ENCODE measurements at places on chromosomes 3 and 15. TPM values are rescaled to one million over a fixed set of nuclear protein-coding genes. Genes with fewer than 3 reads are reported as not detected.

- no peak for DNase-seq
Observed at GRCh38 chr3:116417151-116417550, 28.1 kb downstream of the LSAMP start.

- DNase-seq, result no peak
Observed at GRCh38 chr15:58182460-58183163, 44.4 kb downstream of the AQP9 start.

- DNase-seq, result no peak
Observed at GRCh38 chr3:15694628-15695027, 93.1 kb downstream of the BTD start.

GRCh38 chr15:70156671-70157271, 59.1 kb upstream of the TLE3 start:
- no peak for DNase-seq

DNA sequence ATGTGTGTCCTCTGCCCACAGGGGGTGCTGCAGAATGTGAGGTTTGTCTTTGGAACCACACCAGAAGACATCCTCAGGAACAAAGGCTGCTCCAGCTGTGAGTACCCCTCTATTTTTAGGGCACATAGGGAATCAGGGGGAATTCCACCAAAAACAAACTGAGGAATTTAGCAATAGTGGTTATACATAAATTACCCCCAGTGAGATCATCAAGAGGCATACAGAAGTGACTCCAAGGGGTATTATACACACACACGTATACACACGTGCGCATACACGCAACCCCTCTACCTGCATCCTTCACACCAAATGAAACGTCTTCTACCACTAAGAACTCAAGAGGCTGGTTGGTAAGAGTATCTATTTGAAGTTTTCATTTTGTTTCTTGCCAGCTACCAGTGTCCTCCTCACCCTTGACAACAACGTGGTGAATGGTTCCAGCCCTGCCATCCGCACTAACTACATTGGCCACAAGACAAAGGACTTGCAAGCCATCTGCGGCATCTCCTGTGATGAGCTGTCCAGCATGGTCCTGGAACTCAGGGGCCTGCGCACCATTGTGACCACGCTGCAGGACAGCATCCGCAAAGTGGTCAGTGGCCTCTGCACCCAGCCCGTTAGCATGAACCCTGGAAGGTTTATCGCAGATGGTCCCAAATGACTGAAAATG, 2.9 kb downstream of the THBS1 start:
- no peak for DNase-seq

RBM6 gene
- polyA plus RNA-seq, result 79.4 TPM

FAM227B gene
- 7.7 TPM for polyA plus RNA-seq

- DNase-seq, result no peak
Observed at GRCh38 chr3:160828880-160829279, 72.8 kb downstream of the PPM1L start.

DNA sequence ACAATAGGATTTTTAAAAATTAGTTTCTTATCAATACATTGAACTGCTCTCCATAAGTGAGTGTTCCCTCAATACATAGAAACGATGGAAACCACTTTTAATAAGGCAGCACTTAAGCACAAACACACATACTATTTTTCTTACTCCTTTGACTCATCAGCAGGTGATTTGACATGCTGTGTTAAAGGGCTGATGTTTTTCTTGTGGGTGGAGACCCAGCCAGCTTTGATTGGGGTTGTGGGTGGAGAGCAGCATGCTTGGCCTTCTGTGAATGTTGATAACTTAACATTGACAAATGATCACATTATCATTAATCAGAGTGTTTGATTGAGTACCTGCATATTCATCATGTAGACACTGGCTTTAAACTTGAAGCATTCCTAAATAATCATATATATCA, 223.0 kb upstream of the DPH6 start:
- no peak for DNase-seq

DNA sequence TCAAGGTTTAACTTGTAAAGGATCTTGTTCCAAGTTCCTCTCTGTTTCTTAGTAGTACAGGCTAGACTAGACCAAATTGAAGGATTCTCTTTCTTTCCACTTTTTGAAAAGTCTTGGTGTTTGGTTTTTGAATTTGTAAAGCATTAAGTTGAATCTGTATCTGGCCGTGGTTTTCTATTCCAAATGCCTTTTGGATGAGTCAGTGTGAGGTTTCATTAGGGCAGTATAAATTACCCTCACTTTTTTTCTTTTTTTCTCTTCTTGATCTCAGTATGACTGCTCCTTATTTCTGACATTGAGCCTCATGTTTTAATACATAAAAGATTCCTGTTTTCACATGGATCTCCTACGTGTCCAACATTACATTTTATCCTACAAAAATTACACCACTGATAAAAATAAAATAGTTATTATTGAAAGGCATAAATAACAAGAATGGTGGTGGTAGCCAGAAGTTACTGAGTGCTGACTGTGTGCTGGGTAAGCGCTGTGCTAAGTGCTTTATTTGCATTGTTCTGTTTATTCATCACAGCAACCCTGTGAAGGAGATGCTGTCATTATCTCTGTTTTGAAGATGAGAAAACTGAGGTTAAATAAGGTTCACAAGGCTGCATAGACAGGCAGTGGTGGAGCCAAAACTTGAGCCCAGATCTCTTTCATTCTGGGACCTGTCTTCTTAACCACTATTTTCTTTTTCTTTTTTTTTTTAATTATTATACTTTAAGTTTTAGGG, 48.3 kb downstream of the MITF start:
- DNase-seq, result no peak

SPESP1 gene
- polyA plus RNA-seq, result 2.4 TPM

CSPG4 gene
- 108 TPM for polyA plus RNA-seq

- no peak for DNase-seq
Observed at GRCh38 chr15:59553879-59554735, 57.5 kb upstream of the GCNT3 start.

FSIP1 gene
- 0.47 TPM for polyA plus RNA-seq

GRCh38 chr3:194407423-194407822, 8.4 kb upstream of the GP5 start:
- no peak for DNase-seq

ATP10A gene
- 2.9 TPM for polyA plus RNA-seq

- DNase-seq, result no peak
Observed at GRCh38 chr3:177647876-177648275, 450.6 kb upstream of the TBL1XR1 start.

C3orf49 gene
- polyA plus RNA-seq, result 0.22 TPM

RAP2B gene
- 5.0 TPM for polyA plus RNA-seq

CCR8 gene
- not detected for polyA plus RNA-seq
